ENCODE measurements at places on chromosomes 5 and 9. TPM values are rescaled to one million over a fixed set of nuclear protein-coding genes. Genes with fewer than 3 reads are reported as not detected.

Gene DCANP1
- not detected for total RNA-seq

Gene TEX48
- total RNA-seq: not detected

Gene IL5
- not detected for total RNA-seq

DNA sequence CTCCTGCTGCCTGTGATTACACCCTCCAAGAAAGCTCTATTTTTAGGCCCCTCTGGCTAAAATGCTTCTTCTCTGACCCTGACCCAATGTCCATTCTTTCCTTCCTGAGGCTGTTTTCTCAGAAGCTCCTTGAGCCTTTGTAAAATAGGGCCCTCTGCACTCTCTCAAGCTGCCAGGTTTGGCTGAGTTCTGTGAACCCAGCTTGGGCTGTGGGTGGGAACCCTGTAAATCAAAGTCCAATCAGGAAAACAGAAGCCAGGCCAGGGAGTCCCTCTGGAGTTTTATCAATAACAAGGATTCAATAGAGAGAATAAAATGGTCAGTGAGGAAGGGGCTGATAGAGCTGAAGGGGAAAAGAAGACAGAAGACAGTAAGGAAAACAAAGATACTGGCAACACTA is 43.7 kb upstream of the ERCC6L2 start:
- no peak for DNase-seq

Gene VCAN
- total RNA-seq: 171 TPM

- no peak for DNase-seq
These were observed 7.4 kb upstream of the DAPK1 start for GRCh38 chr9:87490225-87490624.

Data from adrenal gland (tissue), 19 donors.